Dermis microvascular lymphatic vessel endothelial cell (primary cell): ENCODE measurements at places on chromosomes 12 and 14. TPM values are rescaled to one million over a fixed set of nuclear protein-coding genes. Genes with fewer than 3 reads are reported as not detected.

ZDHHC22 gene
- not detected in 2 replicates for total RNA-seq

TMEM63C gene
- 0.13 and 0.77 TPM in 2 replicates for total RNA-seq

BATF gene
- total RNA-seq = 5.7 and 6.2 TPM in 2 replicates

LRRK2 gene
- 0.13 and 0.26 TPM in 2 replicates for total RNA-seq

NXPH4 gene
- total RNA-seq = under 0.01 TPM in 1 of 2 replicates, not detected in the other

KLRD1 gene
- under 0.01 and 0.13 TPM in 2 replicates for total RNA-seq

FSCB gene
- not detected in 2 replicates for total RNA-seq

ACSM4 gene
- not detected in 2 replicates for total RNA-seq

BCL7A gene
- total RNA-seq = 6.0 and 9.6 TPM in 2 replicates
